ENCODE measurements at places on chromosomes 4 and X.

DNA sequence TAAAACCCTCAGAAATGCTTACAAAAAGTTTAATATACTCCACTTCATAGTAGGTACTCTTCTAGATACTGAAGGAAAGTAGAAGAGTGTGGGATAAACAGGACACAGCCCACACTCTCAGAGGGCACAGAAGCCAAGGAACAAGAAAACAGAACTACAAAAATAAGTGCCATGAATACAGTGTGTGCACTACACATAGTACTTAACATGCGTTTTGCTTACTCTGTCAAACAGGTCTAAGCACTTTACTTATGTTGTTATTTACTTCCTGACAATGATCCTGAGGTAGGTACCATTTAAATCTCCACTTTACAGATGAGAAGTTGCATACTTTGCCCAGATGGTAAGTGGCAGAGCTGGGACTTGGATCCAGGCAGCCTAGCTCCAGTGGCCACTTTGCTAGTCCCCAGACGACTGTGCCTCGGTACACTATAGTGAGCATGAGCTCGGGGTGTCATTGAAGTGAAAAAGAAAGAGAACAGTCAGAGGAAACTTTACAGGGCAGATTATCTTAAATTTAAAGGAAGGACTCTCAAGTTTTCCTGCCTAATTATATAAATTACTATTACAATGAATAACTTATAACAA lies 120.3 kb downstream of the BANK1 start:
- DNase-seq = no peak

DNA sequence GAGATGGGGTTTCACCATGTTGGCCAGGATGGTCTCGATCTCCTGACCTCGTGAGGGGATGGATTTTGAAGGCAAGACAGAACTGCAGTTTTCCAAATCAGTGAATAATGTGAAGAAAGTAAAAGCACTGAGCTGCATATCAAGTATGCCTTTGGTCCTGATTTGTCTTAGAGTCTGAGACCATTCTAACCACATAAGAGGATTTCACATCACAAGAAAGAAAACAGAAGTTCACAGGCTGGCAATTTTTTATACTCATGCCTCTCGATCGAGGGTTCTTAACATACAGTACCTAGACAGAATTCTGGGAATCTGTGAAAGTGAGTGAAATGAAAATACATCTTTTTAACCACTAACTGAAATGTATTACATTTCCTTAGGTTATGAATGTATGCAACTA lies 23.3 kb downstream of the CHIC2 start:
- DNase-seq = no peak

DNA sequence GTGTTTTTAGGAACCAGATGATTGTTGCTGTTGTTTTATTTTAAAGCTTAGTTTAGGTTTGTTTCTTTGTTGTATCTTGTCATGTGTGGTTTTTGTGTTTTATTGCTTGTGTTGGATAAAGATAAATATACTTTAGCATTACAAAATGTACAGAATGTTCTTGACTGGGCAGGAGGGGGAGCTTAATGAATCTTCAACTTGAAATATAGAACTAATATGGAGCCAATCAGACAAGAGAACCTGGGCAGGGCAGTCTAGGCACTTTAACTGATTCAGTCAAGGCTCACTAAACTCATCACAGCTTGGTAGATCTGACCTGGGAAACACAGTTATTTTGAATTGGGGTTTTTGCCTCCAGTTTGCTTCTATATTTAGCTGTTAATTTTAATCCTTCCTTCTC lies 304.2 kb downstream of the ARHGAP24 start:
- no peak for DNase-seq

DNA sequence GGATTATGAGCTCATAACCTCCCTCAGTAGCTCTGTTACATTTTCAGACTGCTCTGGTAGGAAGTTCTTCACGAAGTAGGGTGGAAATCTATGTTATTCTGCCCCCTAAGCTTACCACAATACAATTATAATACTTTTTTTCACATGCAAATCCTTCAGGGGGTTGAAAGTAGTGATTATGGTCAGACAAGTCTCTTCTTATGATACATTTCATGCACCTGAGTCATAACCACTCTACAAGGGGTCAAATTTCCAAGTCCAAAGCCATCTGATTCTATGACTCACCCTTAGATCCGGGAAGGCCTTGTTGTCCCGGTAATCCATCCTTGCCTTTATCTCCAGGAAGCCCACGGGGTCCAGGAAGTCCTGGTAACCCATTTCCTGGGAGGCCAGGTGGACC lies 95.2 kb downstream of the ATG4A start:
- no peak for DNase-seq

GRCh38 chrX:117985241-117985640 lies 131.4 kb downstream of the KLHL13 start:
- DNase-seq = no peak

DNA sequence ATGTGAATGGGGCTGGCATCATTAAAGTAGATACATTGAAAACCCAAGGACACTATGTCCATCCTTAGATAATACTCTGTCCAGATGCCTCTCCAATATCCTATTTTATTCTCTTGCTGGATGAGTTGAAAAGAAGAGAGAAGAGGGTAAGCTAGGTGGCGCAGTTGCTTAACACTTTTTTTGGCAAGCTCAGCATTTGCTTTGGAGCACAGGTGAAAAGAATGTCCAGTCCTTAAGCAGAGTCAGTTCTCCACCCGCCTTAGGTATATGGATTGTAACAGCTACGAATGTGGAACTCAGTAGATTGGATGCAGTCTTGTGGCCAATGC lies 208.4 kb downstream of the NWD2 start:
- peak; percentile 33 for DNase-seq

- DNase-seq = no peak
These were observed 381.1 kb upstream of the MAD2L1 start for GRCh38 chr4:120447774-120448173.

- no peak for DNase-seq
These were observed 33.4 kb downstream of the AKAP4 start for GRCh38 chrX:50167366-50167765.

- DNase-seq = no peak
These were observed 1.8 kb downstream of the UBQLN2 start for GRCh38 chrX:56564921-56565840.

- no peak for DNase-seq
These were observed 29.6 kb downstream of the AREG start for GRCh38 chr4:74474345-74475090.

GRCh38 chrX:85930099-85930498 lies 117.3 kb downstream of the CHM start:
- DNase-seq = no peak

DNA sequence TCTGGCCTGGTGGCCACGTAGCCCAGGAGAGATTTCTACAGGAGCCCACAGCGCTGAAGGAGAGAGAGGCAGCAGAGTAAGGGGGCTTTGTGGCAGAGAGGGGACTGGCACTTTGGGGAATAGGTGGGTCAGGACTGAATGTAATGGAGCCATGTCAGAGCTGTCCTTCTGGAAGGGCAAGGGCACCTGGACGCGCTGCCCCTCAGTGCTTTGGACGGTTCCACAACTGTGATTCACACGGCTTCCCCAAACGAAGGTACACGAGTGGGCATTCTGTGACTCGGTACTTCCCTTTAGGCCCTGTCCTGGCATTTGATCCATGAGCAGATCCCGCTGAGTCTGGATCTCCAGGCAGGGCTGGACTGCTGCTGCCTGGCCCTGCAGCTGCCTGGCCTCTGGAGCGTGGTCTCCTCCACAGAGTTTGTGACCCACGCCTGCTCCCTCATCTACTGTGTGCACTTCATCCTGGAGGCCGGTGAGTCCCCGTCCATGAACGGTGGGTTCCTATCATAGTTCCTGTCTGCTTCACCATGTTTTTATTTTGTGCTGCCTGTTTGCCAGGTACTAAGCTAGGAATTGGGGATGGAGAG lies 35.2 kb upstream of the MSANTD1 start:
- DNase-seq = no peak

GRCh38 chrX:151359341-151359740 lies 37.7 kb upstream of the VMA21 start:
- DNase-seq = no peak

- DNase-seq = peak; percentile 3
These were observed 95.7 kb upstream of the NKX1-1 start for GRCh38 chr4:1501754-1502500.

DNA sequence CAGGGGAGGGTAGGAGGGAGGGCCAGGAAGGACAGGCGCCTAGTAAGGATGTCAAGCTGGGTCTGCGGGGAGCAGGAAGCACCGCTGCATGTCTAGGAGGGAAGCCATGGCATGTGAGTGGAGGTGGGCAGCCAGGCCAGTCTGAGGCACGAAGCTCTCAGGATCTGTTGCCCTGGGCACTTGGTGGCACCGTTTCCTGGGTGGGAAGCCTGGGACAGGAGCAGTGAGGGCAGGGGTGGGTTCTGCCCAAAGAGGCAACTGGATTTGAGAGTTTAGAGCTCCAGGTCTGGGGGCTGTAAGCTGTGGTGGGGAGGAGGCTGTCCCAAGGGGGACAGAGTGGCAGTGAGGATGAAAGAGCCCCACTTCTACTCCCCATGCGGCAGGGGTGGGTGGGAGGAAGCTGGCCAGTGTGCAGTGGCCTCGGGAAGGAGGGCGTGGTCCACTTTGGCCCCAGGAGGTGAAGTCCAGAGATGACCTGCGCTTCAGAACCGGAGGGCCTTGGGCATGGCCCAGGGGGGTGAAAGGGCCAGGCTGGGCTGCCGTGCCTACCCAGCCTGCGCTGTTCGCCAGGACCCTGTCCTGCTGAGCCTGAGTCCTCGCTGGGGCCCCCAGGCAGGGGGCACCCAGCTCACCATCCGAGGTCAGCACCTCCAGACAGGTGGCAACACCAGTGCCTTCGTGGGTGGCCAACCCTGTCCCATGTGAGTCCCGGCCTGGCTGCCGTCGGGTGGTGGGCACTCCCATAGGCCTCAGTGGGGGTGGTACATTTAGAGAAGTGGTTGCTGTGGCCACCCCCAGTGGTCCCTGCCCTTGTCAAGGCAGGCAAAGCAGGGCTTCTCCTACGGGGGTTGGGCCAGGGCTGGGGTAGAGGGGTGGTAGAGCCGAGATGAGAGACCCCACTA lies 8.3 kb upstream of the SRPK3 start:
- DNase-seq = no peak

DNA sequence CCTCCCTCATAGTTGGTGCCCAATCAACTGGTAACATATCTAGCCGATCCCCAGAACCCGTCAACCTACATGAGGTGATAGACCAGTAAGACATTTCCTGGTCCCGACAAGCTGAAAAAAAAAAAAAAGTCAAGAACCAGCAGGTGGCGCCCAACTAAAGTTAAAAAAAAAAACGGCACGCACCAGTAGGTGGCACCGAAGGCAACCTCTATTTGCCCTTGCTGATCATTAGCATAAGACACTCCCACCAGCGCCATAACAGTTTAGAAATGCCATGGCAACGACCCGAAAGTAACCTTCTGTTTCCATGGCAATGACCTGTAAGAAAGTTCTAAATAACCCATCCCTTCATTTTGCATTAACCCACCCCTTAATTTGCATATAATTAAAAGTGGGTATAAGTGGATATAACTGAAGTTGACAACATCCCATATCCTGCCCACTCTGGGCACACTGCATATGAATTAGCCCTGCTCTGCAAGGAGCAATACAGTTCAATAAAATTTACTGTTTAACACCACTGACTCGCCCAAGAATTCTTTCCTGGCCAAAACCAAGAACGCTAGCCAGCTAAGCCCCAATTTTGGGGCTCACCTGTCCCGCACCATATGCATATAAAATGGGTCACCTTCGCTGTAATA lies 83.9 kb upstream of the SPANXB1 start:
- DNase-seq = no peak

DNA sequence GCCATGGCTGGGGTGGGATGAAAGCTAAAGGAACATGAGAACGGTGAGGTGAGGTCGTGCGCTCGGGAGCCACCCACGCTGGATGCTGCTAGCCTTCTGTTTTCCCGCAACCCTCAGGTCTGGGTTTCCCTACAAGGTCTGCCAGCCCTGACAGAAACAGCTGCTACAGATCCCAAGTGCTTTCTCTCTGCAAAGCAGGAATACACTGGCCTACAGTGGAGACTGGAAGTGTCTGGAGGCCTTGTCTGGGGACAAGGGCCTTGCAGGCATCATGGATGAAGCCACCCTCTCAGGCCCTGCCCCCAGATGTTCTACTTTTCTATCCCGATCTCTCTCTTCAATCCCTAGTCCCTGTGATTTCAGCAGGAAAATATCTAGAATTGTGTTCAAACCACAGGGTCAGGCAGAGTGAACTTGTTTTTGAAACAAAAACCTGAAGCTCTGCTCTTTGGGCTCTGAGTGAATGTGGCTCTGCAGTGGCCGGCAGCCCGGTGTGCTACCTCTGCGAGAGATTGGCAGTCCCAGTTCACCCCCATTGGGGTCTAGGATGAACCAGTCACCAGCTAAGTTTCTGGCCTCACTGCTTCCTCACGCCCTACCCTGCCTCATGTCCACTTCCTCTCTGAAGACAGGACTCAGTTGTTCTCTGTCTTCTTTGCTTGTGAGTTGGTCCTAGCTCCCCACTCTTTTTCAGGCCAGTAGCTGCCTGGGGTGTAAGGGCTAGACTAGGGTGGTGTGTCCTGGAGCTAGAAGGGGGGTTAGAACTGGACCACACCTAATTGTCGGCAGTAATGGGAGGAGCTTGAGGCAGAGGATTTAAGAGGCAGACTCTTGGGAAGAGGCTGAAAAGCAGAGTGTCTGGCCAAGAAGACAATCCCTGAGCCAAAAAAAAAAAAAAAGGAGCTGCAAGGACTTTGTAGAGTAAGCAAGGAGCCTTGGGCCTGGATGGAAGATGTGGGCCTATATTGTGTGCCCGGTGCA lies 89.6 kb downstream of the RTL5 start:
- DNase-seq = no peak

GRCh38 chr4:107467461-107467860 lies 252.6 kb downstream of the PAPSS1 start:
- DNase-seq = no peak

- DNase-seq = no peak
These were observed 39.8 kb downstream of the VCX3B start for GRCh38 chrX:8504451-8504850.

GRCh38 chr4:20528508-20528907 lies 171.8 kb upstream of the PACRGL start:
- no peak for DNase-seq

- no peak for DNase-seq
These were observed 434.5 kb upstream of the FTHL17 start for GRCh38 chrX:31506360-31506759.

DNA sequence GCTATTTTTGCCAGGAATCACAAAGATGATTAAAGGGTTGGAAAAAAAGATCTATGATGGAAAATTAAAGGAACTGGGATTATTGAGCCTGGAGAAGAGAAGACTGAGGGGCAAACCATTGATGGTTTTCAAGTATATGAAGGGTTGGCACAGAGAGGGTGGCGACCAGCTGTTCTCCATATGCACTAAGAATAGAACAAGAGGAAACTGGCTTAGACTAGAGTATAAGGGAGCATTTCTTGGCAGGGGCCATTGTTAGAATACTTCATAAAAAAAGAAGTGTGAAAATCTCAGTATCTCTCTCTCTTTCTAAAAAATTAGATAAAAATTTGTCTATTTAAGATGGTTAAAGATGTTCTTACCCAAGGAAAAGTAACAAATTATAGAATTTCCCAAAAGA lies 75.1 kb downstream of the NPNT start:
- no peak for DNase-seq

DNA sequence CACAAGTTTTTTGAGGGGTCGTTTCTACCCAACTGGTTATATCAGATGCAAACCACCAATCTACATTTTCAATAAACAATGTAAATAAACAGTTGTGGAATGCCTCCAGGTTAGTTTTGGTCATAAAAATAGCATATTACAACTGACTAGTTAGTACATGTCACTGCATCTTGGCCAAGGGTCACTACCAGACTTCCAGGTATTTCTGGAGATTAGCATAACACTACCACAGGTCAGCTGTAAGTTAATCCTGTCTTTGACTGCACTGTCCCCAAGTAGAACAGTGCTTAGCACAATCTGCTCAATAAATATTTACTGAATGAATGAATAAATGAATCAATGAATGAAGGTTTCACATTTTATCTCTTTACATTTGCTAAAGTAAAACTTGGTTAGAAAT lies 64.4 kb downstream of the TBC1D19 start:
- no peak for DNase-seq
